Osteoblast (primary cell): ENCODE measurements at places on chromosomes 11 and 22. TPM values are rescaled to one million over a fixed set of nuclear protein-coding genes. Genes with fewer than 3 reads are reported as not detected.

- DNase-seq = no peak
Observed at GRCh38 chr22:49899530-49899929, 18.7 kb downstream of the ALG12 start.

GRCh38 chr22:17920992-17921650 is 103.2 kb downstream of the MICAL3 start:
- no peak for DNase-seq

DNA sequence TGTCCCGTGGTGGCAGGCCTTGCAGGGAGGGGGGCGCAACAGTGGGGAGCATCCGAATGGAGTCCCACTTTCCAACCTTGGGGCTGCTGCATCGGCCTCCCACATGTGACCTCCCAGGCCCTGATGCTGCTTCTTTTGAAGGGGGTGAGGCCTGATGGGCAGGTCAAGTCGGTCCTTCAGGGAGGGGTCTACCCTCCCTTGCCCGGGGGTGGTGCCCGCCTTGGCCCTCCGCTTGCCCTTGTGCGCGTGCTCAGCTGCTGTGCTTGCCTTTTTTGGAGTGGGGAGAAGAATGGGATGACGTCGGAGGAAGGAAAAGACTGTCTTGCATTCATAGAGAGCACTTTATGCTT is 66.9 kb downstream of the PRDM11 start:
- DNase-seq = no peak

- no peak for DNase-seq
Observed at GRCh38 chr22:37443977-37444376, 16.7 kb upstream of the ELFN2 start.

DNA sequence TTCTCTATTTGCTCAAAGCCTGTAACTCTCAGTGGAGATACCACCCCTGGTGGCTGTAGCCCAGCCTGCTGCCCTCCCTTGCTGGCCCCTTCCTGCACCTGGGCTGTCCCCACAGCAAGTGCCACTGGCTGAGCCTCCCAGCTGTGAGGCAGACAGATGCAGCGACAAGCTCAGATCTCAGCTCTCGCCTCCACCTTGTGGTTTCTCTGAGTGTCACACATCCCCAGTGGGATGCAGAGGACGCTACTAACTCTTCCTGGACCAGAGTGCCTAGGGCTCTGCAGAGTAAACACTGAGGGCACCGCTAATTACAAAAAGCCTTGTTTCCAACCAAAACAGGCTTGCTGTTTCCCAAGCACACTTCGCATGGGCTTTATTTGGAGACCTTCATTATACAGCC is 8.9 kb downstream of the YPEL1 start:
- no peak for DNase-seq

DNA sequence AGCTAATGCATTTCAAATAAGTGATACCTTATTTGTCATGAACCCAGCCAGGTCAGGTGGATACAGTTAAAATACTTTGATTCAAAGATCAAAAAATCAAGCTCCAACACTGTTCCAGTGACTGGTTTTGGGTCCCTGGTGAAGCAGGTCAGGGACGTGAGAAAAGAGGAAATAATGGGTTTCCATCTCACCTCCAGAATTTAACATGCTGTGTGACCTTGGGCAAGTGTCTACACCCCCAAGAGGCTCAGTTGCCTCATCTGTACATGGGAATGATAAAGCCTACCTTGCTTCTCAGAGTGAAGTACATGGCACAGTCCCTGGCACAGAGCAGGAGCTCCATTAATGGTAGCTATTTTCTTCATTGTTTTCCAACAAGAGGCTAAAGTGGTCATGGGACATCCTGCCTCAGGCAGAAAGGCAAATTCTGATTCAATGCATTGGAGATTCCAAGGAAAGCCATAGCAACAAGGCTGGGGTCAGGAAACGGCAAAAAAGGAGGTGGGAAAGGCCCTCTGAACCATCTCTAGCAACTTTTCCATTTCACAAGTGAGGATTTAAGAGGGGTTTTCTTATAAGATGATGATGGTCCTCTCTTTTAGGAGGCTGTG is 108.5 kb downstream of the CSNK2A3 start:
- no peak for DNase-seq

GRCh38 chr11:36702330-36703054 is 104.5 kb upstream of the RAG2 start:
- peak; percentile 69 for DNase-seq

DNA sequence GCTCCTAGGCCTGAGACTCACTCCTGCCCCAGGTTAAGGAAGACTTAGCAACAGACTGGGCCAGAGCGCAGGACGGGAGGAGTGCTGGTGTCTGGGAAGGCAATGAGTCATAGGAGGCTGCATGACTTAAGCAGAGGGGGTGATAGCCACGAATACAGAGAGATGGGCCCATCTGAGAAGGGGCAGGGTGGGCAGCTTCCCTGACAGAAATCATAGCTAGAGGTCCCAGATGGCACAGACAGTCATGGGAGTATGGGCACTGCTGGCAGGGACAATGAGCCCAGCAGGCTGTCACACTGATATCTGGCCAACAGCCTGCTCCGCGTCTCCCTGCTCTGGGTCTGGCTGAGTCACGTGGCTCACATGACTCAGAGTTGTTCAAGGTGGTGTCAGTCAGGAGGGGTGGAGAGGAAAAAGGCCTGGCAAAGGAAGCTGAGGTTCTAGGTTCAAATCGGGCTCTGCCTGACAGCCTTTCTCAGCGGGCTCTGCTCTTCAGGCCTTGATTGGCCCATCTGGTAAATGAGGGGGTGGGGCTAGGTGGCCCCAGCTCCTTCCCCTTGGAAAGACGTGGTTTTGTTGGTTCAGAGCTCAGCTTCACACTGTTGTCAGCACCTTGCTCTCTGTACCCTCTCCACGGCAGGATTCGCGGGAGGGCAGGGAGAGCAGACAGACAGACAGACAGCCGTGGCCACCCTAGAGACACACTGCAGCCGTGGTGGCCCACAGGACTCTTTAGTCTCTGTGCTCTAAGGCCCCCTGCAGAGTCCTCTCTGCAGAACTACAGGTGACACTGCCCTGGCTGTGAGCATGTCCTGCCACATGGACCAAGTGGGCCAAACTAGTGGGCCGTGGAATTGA is 47.8 kb downstream of the DBX1 start:
- peak; percentile 95 for DNase-seq

- no peak for DNase-seq
Observed at GRCh38 chr22:23088199-23088604, 17.9 kb downstream of the GNAZ start.

DNA sequence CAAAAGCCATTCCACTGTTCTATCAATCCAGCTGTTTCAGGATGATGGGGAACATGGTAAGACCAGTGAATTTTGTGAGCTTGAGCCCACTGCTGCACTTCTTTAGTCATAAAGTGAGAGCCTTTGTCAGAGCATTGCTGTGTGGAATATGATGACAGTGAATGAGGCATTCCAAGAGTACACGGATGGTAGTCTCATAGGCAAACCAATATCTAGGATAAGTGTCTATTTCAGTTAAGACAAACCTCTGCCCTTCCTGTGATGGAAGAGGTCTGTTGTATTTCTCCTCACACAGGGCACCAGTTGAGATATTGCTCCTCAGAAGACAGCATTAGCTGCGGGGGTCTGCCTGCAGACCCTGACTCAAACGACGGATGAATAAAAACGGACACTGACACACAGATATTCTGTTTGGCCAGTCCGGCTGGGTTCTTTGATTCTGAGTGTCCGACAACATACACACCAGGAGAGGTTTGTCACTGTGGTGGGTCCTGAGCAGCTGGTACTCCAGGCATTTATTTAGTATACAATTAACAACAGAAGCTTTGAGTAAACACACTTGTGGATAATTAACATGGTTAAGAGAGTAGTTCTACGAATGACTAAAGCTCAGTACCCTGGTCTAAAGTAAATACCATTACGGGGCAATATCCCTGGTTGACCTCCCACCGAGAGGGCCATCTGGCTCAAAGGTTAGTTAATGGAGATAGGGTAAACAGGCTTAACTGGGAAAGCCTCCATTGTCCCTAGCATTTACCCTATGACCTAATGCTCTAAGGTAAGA is 121.7 kb downstream of the ZNF280B start:
- DNase-seq = no peak

DNA sequence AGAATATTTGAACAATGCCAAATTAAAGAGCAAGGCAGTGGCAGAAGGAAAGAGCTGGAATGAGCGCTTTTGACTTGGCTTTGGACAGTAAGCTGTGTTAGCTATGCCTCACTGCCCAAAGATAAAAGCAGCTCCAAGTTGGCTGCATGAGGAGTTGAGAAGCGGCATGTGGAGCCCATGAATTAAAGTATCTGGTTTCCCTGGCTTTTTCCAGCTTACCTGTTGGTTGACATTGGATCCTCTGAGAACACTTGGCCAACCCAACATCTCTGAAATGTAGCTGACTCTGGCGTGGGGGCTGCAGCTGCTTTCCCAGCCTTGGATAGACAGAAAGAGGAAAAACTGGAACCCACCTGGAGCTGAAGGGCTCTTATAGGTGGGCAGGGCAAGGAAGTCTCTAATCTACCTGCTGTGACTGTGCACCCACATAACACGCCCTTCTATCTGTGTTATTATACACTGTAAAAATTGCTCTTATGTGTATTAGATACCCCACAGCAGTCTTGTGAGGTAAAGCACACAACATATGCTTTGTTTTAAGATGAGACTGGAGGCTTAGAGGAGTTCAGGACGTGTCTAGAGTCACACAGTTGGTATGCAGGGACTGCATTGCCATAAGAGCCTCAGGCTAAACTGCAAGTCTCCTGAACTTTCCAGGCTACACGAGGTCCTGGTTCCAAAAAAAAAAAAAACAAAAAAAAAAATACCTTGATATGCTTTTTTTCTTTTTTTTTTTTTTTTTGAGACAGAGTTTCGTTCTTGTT is 5.8 kb downstream of the UBASH3B start:
- DNase-seq = no peak

DNA sequence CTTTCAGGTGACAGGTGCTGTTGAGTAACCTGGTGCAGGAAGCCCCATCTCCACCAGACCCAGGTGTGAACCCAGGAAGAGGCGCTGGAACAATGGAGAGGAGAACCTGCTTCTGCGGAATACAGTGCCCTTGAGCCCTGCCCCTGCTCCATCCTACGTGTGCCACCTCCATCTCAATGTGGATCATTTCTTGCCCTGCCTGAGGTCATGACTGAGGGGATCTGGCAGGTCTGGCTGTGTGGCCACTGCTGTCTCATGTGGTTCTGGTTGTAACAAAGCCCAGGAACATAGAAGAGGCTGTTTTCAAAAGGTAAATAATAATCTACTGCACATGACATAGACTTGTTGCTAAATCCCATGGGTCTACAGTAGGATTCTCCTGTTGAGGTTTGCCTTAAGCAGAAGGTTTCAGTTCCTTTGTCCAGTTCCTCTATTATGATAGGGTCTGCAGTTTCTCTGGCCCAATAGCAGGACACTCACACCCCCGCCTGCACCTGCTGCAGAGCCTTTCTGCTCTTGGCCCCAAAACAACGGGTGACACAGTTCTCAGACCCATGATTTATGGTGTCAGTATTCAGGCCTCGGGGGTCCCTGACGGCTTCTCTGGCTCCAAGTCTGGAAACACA is 113.5 kb upstream of the IGLL5 start:
- no peak for DNase-seq

DNA sequence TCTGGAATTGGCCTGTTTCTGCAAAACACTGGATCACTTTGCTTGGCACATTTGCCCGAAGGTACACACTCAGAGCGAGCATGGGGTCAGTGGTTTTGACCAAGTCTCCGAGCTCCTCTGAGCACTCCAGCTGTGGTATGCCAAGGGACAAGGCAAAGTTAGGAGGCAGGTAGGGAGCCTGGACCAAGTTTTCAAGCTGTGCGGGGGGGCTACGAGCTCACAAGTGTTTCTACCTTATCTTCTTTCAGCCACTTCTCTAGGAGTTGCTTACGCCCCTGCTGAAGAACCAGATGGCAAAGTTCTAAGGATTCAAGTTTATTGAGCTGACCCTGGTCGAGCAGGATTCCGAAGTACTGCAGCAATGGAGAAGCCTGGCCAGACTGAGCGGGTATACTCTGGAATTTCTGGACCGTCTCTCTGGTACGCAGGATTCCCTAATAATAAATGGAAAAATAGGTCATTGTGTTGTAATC is 54.7 kb upstream of the SLC25A1 start:
- DNase-seq = no peak

DNA sequence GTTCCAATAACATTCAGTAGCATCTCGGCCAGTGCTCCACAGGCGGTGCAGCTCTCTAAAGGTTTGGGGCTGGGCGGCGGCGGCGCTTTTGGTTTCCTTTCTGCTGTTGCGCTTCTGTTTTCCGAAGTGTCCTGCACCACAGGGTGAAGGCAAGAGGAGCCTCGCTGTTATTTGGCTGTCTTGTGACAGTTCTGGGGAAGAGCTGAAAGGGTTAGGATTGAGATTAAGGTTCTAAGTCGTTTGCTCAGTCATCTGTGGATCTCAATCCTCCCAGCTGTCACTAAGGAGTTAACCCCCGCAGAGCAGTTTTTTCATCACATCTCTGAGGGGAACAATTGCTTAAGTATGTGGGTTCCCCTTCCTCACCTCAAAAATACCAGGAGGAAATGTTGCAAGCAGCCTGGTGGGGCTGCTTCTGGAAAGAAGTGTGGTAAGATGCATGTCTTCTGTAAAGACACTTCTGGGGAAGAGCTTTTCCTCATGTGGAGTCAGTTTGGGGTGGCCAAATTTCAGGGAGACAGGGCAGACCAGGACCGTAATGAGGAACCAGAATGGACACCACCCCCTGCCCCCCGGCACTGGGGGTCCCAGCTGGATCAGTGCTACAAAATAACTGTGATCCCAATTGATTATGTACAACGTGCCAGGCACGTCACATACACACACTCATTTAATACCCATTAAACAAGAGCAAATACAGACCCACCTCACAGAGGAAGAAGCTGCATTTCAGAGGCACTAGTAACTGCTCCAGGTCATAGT is 14.2 kb downstream of the TMEM121B start:
- DNase-seq = peak; percentile 72

GRCh38 chr22:26646158-26646557 is 11.2 kb upstream of the MIAT start:
- no peak for DNase-seq

GRCh38 chr11:20973940-20974559 is 304.7 kb downstream of the NELL1 start:
- no peak for DNase-seq

- peak; percentile 5 for DNase-seq
Observed at GRCh38 chr11:25981998-25982397, 349.9 kb upstream of the ANO3 start.

GRCh38 chr22:19679522-19680101 is 34.7 kb upstream of the SEPTIN5 start:
- peak; percentile 71 for DNase-seq

GRCh38 chr11:25988178-25988577 is 343.8 kb upstream of the ANO3 start:
- no peak for DNase-seq

- peak; percentile 80 for DNase-seq
Observed at GRCh38 chr11:9092853-9093778, 1.7 kb upstream of the SCUBE2 start.

SNX32 gene
- total RNA-seq = 1.1 and 1.5 TPM in 2 replicates

SLC15A3 gene
- total RNA-seq = 10.9 and 13.0 TPM in 2 replicates

DDTL gene
- total RNA-seq = 1.8 TPM in 2 replicates

OR5AL1 gene
- total RNA-seq = not detected in 2 replicates

KRTAP5-1 gene
- total RNA-seq = not detected in 2 replicates

RAB6A gene
- 145 and 157 TPM in 2 replicates for total RNA-seq

CNIH2 gene
- total RNA-seq = under 0.01 TPM in 1 of 2 replicates, not detected in the other

PKP3 gene
- total RNA-seq = 0.88 and 2.5 TPM in 2 replicates

SYCE3 gene
- not detected in 2 replicates for total RNA-seq
